NCI-H1417 (cell line): ENCODE measurements at places on chromosomes 13 and 19.
A peak's percentile ranks its signal among the peaks of the same experiment; 100 is the strongest.

DNA sequence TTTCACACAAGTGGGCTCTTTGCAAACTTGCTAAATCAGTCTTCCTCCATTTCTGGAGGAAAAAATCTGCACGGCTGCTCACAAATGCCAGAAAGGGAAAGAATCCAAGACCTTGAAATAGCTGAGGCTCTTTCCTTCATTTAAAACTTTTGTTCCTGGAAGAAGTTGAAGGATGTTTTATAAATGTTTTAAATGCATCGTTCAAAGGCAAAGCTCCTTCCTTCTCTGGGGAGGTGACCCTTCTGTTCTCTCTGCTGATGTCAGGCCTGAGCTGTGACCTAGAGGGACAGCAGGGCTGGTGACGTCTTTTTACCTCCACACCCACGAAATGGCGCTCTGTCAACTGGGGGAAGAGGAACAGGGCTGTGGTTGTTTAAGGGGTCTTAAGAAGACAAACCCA lies 376.4 kb upstream of the ZNF507 start:
- DNase-seq = no peak

DNA sequence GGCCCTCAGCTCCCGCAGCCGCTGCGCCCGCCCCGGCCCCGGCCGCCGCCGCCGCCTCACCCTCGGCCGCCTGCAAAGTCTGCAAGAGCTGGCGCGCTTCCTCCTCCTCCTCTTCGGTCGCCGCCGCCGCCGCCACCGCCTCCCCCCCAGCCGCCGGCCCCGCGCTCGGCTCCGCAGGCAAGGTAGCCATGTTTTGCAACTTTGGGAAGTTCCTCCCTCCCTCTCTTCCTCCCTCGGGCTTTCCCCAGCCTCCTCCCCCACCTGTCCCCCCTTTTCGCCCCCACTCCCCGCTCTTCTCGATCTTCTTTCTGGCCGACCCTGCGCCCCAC lies 433 bp downstream of the SIX5 start:
- DNase-seq = peak; percentile 54

- no peak for DNase-seq
These were observed 37.0 kb upstream of the NANOS3 start for GRCh38 chr19:13839938-13840304.

DNA sequence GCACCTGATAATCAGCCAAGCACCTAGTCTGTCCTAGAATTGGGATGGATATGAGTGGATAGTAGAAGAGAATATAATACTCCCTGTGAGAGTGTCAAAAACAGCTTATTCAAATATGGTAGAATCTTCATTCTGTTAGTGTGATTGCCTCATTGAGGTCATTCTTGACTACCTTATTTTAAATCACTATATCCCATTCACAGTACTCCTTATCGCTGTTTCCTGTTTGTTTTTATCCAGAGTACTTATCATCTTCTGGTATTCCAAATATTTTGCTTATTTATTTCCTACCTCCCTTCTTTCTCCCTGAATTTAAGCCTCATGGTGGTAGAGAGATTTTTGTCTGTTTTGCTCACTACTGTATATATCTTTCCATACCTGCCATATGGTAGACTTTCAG lies 9.9 kb downstream of the NDFIP2 start:
- DNase-seq = no peak

- no peak for DNase-seq
These were observed 11.4 kb upstream of the STARD13 start for GRCh38 chr13:33296793-33297425.

DNA sequence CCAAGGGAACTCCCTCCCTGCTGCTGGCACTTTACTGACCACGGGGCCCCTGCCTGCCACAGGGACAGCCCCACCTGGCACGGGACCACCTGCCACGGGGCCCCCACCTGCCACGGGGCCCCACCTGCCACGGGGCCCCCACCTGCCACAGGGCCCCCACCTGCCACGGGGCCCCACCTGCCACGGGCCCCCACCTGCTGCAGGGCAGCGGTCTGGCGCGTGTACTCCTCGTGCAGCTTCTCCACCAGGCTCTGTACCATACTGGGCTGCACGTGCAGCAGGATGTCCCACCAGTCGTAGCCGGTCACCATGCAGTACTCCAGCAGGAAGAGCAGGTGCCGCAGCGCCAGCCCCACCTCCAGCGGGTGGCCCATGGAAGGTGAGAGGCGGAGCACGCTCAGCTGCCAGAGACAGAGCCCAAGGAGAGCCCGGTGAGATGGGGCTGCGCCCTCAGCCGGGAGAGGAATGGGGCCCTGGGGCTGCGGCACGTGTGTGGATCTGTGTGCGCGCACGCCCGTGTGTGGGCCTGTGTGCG lies 16.1 kb downstream of the MED16 start:
- no peak for DNase-seq

GRCh38 chr13:62173958-62174357 lies 758.3 kb upstream of the PCDH20 start:
- DNase-seq = no peak

- DNase-seq = no peak
These were observed 1628.2 kb upstream of the SLC10A2 start for GRCh38 chr13:104694397-104694796.

DNA sequence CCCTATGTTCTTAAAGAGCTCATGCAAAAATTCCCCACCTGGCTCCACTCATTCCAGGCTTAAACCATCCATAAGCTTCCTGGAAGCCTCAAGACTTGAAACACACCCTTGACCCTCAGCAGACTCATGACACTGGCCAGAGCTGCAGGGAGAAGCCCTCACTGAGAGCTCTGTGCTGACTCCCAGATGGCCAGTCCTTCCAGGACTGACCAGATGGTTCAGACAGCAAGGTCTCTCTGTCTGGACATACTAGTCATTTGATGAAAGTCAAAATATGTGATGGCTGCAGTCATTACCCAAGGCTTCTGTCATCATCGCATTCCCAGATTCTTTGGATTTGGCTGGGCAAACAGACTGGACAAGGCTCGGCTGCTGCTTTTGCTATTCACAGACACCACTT lies 397.4 kb downstream of the FOXO1 start:
- DNase-seq = no peak

GRCh38 chr13:36355632-36356031 lies 9.4 kb upstream of the SPART start:
- no peak for DNase-seq

DNA sequence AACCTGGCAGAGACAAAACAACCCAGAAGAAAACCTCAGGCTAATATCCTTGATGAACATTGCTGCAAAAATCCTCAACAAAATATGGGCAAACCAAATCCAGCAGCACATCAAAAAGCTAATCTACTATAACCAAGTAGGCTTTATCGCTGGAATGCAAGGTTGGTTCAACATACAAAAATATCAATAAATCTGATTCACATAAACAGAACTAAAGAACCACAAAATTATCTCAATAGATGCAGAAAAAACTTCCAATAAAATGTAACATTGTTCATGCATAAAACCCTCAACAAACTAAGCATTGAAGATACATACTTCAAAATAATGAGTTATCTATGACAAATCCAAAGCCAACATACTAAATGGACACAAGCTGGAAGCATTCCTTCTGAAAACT lies 8.8 kb downstream of the ZNF724 start:
- peak; percentile 6 for DNase-seq

DNA sequence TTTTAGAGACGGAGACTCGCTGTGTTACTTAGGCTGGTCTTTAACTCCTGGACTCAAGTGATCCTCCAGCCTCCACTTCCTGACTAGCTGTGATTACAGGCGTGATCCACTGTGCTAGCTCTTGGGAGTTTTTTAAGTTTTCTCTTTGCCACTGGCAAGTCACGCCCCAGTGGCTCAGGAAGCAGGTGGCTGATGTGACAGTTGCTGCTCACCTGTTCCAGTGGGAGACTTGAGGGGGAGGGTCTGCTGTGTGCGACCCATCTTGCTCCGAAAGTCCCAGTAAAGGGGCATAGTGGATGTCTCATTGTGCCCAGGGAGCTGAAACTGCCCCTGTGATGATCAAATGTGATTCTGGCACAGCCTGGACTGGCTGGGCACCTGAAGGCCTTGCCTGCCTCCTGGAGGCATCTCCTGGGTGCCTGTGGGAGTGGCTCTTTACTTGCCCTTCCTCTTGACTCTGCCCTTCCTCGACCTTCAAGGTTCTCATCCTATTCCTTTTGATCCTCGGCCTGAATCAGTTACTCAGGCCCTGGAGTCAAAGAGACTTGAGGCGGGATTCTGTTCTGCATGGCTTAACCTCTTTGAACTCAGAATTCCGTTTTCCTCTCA lies 7.8 kb downstream of the SMARCA4 start:
- peak; percentile 35 for DNase-seq

DNA sequence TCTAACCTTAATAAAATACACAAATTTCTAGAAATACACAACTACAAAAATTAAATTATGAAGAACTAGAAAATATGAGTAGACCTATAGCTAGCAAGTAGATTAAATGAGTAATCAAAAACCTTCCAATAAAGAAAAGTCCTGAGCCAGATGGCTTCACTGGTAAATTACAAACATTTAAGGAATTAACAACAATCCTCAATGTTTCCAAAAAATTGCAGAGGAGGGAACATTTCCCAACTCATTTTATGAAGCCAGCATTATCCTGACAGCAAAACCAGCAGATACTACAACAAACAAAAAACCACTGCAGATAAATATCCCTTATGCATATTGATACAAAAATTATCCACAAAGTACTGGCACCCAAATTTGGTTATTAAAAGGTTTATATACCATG lies 230.9 kb downstream of the COG6 start:
- no peak for DNase-seq

DNA sequence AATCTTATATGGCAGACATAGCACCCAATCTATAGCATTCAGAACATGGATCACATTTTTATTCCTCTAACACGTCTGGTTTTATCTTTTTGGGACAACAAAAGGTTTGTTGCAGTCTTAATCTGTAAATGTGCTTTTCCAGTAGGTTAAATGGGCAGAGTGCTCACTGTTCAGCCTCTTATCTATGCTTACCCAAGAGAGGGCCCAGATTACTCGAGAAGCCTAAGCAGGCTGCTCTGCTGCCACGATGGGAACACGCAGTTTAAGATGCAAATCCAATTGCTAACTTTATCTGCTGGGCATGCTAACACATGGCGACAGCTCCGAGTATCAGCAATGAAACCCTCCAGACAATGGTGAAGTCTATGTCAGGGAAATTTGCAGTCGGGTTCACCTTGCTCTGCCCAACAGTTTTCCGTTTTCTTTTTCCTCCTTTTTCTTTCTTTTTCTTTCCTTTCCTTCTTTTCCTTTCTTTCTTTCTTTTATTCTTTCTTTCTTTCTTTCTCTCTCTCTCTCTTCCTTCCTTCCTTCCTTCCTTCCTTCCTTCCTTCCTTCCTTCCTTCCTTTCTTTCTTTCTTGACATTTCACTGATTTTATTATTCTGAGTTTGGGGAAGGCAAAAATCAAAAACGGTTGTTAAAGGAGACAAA lies 115.3 kb downstream of the RBM26 start:
- DNase-seq = no peak
